ENCODE measurements at places on chromosomes 13 and 19.

DNA sequence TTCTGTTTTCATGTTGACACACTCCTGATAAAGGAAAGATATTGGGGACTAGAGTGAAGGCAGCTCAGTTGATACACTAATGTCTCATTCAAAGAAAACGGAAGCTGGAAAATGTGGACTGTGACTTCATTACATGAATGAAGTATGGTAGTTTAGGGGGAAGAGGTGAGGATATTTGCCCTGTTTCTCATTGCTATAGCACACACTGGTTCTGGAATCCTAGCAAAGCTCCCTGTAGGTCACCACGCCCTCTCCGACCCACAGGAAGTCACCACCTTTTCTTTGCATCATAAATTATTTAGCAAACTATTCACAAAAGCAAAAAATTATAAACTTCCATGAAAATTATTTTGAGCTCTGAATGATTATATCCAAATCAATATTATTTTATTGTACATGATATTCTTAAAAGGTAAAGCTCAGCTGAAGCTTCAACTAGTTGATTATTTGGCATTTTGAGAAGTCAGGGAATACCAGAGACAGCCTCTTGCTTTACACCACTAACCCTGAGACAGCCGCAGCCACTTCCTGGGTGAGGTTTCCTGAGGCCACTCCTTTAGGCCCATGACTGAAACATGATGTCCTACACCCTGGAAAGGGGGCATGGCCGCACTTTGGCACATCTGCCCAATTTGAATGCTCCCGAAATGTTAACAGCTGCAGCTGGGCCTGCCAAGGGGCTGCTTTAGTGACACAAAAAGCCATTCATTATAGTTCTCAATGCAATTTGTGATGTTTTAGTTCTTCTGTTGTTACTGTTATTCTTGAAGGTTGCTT is 50.0 kb upstream of the WDFY2 start:
- DNase-seq, result no peak

DNA sequence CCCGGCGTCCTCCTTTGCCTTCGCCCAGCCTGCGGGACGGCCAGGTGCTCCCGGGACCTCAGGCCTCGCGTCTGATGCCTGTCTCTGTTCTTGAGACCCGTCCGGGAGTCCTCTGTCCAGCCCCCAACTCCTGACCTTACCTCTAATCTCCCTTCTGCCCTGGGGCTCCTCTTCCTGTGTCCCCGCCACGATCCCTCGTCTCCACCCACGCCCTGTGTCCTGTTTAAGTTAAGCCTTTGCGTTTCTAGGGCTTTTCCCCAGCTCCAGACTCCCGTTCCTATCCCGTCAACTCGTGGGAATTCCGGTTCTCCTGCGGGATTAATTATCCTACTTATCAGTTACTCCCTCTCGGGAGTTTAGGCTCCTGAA is 686 bp downstream of the LENG8 start:
- no peak for DNase-seq

GRCh38 chr19:14400951-14401431 is 18.1 kb downstream of the DDX39A start:
- DNase-seq, result no peak

DNA sequence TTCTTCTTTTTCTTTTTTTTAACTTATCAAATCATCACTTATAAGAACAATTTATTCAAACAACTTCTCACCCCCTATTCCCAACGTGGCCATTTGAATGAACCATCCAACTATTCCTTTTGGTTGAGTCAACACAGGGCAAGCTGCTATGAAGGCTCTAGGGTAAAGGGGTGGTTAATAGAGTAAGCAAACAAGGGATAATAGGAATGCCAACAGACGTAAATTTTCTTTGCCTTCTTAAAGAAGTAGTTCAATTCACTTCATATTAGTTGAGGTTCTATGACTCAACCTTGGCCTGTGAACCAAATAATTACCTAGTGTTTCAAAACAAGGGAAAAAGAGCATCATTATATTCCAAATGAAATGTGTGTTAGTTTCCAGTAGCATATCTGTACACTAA is 1383.8 kb upstream of the SLC10A2 start:
- no peak for DNase-seq

GRCh38 chr13:26061947-26062346 is 10.1 kb upstream of the SHISA2 start:
- DNase-seq, result no peak
